ENCODE measurements at places on chromosomes 4 and X.

DNA sequence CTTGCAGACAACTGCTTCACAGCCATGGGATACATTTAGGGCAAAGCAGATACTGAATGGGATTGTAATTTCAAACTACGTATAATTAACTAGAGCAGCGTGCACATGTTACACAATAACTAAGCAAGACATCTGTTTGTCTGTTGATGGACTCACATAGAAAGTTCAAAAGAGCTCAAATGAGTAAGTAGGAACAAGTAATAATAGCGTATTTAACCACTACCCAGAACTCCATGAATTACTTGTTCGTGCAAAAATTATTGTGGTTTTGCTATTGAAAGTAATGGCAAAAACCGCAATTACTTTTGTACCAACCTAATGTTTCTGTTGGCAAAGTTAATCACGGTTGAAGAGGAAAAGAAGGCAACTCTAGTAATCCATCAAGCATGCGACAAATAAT, 825.4 kb downstream of the PCDH18 start:
- no peak for DNase-seq

GRCh38 chrX:30905321-30905720, 16.3 kb upstream of the TAB3 start:
- DNase-seq, result no peak

DNA sequence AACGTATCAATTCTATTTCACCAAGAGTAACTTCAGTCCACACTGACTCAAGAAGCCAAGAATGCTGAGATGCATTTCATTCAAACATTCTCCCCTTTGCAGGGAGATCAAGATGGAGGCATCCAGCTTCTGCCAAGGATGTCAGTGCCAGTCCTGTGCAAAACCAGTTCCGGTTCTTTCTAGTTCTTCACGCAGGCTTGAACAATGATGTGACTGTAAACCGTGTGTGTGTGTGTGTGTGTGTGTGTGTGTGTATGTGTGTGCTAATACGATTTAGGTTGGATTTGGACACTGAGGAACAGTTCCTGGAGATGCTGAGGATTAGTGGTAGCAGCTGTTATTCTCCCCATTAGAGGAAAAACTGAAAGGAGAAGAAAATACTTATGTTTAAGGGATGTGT, at the start of gene REELD1:
Gene REELD1 (plus strand): TSS at position 301 of the 400 bp plus-strand sequence. CDS start 2,415 bp downstream, outside the sequence.
- DNase-seq, result no peak

DNA sequence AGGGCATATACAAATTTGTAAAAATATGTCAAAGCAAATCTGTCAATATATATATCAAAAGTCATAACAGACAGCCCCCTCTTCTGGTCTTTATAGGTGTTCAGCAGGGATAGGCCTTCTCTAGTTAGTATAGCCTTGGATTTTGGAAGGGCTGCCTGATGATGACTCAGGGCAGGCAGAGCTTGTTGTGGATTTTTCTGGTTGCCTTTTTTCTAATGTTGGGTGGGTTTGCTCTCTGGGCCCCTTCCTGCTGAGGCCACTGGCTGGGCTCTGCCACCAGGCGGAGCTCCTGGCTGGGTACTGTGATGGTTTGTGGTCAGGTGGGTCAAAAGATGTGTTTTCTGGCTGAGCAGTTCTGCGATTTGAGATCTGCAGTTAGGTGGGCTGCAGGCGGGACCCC, 294.2 kb downstream of the GRIA2 start:
- DNase-seq, result no peak

DNA sequence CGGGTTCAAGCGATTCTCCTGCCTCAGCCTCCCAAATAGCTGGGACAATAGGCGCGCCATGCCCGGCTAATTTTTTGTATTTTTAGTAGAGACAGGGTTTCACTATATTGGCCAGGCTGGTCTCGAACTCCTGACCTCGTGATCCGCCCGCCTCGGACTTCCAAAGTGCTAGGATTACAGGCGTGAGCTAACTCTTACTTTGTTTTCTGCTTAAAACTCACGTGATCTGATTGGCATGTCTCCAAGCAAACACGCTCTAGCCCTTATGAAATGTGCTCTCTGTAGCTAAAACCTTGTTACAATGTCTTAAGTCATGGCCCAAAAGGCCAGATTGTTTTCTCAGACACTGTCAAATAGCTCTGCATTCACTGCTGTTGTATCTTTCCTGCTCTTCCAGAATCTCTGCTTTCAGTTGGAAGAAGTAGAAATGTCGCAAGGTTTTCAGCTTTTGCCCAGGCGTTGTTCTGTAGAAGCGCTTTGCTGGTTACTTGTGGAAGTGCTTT, 39.7 kb upstream of the OGT start:
- no peak for DNase-seq

- DNase-seq, result no peak
Measured at GRCh38 chrX:72045141-72045540, 86.6 kb downstream of the RTL5 start.

DNA sequence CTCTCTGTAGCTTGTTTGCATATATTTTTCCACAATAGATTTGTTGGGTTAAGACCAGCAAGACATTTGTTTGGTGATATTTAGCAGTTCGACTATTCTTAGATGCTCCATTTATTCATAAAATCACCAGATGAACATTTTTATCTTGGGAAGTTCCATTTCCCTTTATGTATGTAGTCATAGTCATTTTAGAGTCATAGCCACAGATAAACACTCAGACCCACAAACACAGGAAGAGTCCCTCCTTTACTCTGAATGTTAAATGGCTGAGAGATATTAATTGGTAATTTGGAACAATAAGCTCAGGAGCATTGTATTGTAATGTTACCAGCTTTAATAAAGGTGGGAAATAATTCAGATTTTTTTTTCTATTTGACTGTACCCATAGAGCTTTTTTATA, 1608.7 kb downstream of the STIM2 start:
- no peak for DNase-seq

GRCh38 chrX:12370497-12370986, 232.3 kb downstream of the FRMPD4 start:
- DNase-seq, result no peak

GRCh38 chr4:125765941-125766340, 451.2 kb downstream of the FAT4 start:
- DNase-seq, result no peak

DNA sequence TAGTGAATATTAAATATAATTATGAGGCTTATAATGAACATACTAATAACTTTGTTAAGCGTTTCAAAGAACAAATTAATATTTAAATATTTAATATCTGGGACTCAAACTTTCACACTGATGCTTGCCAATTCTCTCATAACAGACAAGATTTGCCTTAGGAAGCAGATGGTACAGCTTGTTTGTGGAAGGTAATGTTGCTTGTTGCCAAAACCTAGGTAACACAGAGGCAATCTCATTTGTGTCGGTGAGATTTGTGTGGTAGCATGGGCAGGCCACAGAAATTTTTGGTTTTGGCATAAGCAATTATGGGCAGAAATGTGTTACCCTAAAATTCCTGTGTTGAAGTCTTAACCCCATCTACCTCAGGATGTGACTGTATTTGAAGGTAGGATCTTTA, 114.9 kb upstream of the AFF2 start:
- DNase-seq, result no peak

DNA sequence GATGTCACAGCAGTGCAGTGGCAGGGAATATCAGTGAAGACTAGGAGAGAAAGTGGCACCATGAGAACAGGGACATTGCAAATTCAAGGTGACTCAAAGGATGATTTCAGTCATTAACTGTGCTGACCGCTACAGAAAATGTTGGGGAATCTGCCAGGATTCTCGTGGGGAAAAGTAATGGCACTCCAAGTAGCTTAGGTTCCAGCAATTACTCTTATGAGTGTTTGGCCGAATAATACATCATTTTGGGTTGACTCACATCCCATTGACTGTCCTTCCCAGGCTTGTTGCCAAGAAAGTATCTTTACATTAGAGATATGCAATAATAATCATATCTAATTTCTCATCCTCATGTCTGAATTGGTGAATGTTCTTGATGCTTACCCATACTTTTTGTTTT, 1411.1 kb upstream of the PCDH7 start:
- DNase-seq, result no peak

DNA sequence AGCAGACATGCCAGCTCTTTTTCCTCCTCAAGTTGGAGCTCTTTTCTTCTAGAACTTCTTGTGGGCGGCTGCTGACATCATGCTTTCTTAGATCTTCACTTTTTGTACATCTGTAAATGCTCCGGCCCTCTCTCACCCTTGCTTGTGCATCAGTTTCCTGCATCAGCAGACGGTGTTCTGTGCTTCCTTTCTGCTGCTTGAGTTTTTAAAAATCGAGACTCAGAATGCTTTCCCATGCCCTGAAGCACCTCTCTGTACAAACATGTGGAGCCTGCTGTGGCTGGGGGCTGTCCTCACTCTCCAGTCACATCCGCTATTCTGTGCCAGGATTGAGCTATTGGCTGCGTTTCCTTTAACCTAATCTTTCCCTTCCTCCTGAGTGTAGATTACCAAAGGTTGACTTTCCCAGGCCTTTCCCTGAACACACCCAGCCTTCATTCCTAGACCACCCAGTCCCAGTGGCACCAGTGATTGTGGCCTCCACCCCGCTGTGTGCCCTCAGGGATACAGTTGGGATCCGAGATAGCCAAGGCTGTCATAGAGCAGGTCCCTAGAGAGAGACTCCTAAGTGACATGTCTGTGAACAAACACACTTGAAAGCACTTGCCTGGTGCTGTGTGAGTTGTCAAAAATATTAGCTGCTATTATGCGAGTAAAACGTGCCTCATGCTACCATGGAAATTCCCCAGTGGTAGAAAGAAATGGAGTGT, 41.9 kb downstream of the TNIP2 start:
- DNase-seq, result peak; percentile 45

- no peak for DNase-seq
Measured at GRCh38 chrX:149527705-149528104, 13.1 kb upstream of the EOLA1 start.

- DNase-seq, result no peak
Measured at GRCh38 chr4:56466910-56467283, 520 bp upstream of the SRP72 start.

GRCh38 chrX:66625525-66625924, 13.4 kb downstream of the EDA2R start:
- no peak for DNase-seq

DNA sequence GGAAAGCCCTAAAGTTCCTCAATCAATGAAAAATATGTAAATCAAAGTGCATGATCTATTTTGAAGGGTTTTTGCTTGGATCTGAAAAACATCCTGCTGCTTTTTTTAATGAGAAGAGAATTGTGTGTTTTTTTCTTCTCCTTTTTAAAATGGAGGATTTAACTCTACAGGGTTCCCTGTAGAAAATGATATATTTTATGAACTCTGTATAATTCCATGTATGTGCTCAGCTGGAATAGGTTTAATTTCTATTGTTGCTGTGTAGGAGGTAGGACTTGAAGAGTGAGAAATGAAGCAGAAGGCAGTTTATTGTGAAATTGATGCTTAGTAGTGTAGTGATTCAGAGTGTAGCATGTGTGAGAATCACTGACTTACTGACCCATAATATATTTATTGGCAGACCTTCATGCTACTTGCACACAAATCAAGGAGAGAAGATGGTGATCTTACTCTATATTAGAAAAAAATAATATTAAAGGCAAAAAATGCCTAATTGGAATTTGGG, 286.8 kb upstream of the FSTL5 start:
- DNase-seq, result no peak

- DNase-seq, result no peak
Measured at GRCh38 chrX:11952176-11952720, 186.0 kb upstream of the FRMPD4 start.

DNA sequence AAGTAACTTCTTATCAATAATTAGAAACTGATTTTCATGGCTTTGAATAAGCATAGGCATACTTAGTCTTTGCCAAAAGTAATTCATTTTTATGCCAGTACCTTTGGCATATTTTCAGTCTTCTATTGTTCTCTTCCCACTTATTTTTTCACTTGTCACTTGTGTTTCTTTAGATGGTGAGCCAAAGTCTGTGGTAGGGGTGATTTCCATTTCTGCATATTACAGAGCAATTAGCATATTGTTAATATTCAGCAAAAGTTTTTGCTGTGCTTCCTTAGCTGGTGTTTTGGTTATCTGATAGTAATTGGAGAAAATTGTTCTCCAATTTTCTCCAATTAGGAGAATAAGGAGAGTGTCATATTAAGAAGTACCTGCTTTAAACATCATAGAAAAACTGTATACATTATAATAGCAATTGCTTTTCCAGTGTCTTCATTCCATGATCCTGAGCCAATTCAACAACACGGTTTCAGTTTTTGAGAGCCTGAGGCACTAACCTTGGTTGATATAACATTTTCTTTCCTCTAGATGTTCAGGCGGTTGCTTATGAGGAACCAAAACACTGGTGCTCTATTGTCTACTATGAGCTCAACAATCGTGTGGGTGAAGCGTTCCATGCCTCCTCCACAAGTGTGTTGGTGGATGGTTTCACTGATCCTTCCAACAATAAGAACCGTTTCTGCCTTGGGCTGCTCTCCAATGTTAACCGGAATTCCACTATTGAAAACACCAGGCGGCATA, 64.7 kb downstream of the SMAD1 start:
- no peak for DNase-seq

DNA sequence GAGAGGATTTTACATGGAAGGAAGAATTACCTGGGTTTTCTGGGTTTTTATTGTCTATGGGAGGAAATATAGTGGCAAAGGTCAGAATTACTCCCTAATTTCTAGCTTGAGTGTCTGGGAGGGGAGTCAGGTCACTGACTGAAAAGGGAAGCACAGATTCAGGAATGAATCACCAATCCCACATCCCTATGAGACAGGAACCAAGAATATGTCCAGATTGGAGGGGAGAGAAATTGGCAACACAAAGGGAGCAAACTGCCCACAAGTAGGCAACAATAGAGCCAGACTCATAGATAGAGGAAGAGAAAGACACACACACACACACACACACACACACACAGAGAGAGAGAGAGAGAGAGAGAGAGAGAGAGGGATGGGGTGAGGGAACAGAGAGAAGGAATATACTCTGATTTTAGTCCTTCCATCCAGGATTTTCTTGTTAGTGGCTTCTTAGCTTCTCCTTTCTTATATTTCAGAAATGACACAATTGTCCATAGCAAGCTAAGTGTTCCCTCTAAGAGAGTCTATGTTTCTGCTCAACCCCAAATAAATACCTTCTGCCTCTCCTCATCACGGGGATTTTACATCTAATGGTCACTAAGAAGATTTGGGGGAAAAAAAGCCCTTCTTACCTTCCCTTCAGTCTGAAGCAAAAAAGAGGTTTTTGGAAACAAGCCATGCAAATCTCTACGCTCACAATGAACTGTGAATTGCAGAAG, 12.0 kb downstream of the P2RY10 start:
- no peak for DNase-seq

GRCh38 chrX:31521941-31522340, 450.1 kb upstream of the FTHL17 start:
- DNase-seq, result no peak

- DNase-seq, result peak; percentile 72
Measured at GRCh38 chrX:79366873-79367749, at the start of gene ITM2A. ITM2A (minus strand) TSS chrX:79367334; CDS start chrX:79367215, 119 bp downstream.

Measured in stimulated activated CD8-positive, alpha-beta memory T cell treated with anti-CD3 and anti-CD28 coated beads, Interleukin-4, amount 100 ng/mL, for 48 hours (primary cell).